M059J (cell line): ENCODE measurements at places on chromosomes 7 and 10. TPM values are rescaled to one million over a fixed set of nuclear protein-coding genes. Genes with fewer than 3 reads are reported as not detected.

Gene APBB1IP
- total RNA-seq: 0.37 TPM in 1 of 2 replicates, not detected in the other

Gene PNLIPRP3
- not detected in 2 replicates for total RNA-seq

- peak; percentile 52 for DNase-seq
These were observed 57.8 kb upstream of the WIPF3 start for GRCh38 chr7:29748286-29749099.

DNA sequence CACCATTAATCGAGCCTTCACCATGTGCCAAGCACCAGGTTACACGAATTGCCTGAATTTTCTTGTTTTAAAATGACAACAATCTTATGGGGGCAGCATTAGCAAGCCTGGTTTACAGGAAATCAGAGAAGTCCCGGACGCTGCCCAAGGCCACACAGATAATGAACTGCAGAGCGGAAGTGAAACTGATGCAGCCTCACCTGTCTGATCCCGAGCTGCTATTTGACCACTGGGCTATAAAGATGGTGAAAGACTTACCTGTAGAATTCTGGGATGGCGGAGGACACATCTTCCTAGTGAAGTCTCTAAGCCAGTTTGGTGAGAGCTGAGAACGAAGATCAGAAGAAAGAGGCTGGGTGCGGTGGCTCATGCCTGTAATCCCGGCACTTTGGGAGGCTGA, 21.7 kb upstream of the GALNTL5 start:
- DNase-seq: no peak

GRCh38 chr7:17371671-17372524, 73.4 kb downstream of the AHR start:
- peak; percentile 99 for DNase-seq
